ENCODE measurements at places on chromosomes 4 and X.

GRCh38 chr4:26131711-26132110 is 189.1 kb upstream of the RBPJ start:
- peak; percentile 54 for DNase-seq

DNA sequence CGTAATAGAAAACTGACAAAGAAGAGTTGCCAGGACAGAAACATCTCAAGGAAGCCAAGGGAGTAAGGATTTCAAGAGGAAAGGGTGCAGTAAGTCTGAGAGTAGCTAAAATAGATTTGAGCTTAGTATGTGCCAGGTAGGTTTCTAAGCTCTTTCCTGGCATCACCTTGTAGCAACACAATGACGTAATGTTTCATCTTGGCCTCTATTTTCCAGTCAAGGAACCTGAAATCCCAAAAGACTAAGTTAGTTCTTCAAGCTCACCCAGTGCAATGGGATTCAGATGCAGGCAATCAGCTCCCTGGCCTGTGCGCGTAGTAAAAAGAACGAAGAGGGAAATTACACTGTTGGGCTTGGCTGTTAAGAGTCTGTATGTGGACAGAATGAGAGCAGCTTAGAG is 586.5 kb upstream of the TENM3 start:
- DNase-seq, result no peak

DNA sequence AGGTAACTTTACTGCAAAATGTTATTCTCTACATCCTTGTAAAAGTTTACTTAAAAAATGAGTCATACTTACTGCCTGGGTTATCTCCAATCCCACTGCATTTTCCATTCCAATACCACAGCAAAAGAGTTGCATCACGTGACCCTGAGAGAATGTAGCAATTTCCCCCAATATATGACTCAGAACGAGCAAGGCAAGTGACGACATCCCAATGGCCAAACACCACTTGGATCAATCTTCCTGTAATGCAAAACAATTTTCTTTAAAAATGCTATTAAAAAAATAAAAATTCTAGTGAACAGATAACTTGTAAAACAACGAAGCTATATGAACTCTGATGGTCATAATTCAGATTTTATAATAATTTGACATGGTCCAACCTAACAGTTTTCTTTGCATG is 224.3 kb downstream of the DCLK2 start:
- no peak for DNase-seq

GRCh38 chr4:1591107-1591506 is 93.0 kb downstream of the FAM53A start:
- DNase-seq, result no peak

GRCh38 chrX:148567229-148567628 is 66.8 kb downstream of the AFF2 start:
- no peak for DNase-seq
